ENCODE measurements at places on chromosomes 16 and 17.

DNA sequence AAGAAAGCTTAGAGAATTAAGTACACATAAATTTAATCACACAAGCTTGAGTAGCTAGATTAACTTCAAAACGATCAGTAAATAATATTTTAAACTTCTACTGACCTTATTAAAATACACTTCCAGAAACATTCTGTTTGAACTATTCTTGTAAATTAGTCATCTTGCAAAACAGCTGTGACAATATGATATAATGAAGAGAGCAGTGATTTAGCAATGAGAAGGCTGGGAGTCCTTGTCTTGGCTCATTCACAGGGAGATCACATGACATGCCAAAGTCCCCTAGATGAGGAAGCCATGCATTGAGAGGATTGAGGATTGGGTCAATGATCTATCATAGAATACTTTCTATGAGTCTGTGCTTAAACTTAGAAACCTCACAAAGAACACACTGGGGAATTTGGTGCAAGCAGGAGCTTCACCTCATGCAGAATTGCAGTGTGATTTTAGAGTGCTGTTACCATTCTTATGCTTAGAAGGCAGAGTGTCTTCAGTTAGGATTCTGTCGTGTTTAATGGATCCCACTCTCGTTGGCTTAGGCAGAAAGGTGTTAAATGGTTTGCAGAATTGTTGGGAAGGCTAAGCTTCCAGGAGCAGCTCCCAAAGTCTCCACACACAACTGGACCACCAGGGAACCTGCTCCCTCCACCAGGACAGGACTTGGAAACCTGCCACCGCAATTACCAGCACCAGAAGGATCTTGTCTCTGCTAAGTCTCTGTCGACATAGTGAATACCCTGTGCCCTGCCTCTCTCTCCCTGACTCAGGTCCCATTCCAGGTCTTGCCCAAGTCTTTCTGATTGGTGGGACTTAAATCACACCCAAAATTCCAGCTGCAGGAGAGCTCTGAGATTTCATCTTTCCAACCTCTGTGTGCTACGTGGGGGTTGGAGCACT lies 87.1 kb downstream of the USP22 start:
- DNase-seq, result no peak

- DNase-seq, result no peak
Observed at GRCh38 chr17:80166446-80166845, 3.4 kb upstream of the CARD14 start.

GRCh38 chr16:2194166-2194834 lies 2.1 kb downstream of the CASKIN1 start:
- no peak for DNase-seq

- no peak for DNase-seq
Observed at GRCh38 chr16:67539691-67540635, 11.3 kb downstream of the RIPOR1 start.

DNA sequence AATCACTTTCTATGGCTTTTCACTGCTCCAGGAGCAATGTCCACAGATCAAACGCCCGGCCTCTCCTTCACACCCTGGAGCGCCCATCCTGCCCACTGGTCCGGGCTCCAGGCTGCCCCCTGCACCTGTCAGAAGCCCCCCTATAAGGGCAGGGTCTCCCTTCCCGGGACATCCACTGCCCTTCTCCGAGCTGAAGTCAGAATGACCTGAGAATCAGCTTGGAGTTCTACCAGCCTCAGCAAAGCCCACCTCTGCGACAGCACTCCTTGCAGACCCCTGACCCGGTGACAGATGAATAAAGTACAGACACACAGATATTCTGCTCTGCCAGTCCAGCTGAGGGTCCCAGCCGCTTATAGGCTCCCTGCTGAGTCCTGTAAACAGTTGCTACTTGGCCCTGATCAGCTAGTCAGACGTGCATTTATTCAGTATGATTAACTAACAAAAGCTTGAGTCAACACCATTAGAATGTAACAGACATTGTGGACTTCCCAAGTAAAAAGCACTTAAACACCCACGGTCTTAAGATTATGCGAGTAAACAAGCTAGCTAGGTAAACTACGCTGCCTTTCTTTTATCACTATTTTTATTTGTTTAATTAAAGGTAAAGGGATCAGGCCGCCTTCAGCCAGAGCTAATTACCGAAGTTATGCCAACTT lies 4.8 kb downstream of the SLC7A5 start:
- no peak for DNase-seq

DNA sequence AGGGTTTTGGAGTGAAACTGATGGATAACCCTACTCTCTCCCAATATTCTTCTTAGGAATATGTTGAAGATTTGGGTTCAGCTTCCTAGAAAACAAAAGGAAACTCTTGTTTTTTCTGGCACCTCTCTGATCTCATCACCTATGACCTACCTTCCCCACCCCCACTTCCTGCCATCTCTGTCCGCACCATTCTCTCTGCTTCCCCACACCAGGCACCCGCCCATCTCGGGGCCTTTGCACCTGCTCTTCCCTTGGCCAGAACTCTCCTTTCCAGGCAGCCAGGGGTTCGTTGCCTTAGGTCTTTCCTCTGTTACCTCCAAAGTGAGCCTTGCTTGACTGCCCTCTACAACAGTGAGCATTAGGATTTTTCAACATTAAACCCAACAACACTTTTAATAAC lies 159.7 kb downstream of the IRX3 start:
- no peak for DNase-seq

GRCh38 chr16:87877942-87878507 lies 8.7 kb upstream of the SLC7A5 start:
- no peak for DNase-seq

DNA sequence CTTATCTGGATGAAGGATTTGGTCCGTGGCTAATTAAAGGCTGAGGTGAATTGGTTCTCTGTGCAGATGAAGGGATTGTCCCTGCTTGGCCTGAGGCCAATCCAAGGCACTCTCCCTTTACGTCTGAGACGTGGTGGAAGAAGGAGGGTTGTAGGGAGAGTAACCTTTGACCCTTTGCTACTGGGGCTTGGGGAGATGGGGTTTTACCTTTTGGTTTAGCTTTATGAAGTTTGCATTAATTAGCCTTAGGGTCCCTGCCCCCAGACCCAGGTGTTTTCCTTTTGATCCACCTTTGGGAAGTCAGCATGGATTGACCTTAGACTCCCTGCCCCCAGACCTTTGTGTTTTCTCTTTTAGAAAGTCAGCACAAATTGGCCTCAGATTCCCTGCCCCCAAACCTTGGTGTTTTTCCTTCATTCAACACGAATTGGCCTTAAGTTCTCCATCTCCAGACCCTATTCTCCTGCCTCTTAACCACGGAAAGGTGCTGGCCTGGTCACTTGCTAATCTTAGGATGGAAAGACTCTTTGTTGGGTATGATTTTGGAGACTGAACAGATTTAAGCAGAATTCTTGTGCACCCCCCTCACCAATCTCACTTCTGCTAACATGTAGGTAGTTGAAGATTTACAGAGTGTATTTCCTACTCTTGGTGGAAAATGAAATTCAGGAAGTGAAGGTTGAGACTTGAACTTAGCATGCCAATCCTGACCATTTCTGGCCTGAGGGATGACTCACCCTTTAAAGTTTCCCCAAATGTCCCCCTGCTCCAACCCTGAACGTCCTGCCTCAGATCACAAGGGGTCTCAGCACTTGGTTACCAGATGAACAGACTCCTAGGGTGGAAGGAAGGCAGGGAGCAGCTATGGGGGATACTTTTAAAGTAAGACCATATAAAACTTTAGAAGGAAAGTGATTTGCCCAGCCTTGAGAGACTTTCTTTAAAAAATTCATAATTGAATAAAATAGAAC lies 23.1 kb upstream of the MMD start:
- peak; percentile 79 for DNase-seq

- DNase-seq, result no peak
Observed at GRCh38 chr16:70808371-70808770, 7.4 kb upstream of the VAC14 start.

- DNase-seq, result no peak
Observed at GRCh38 chr17:34883106-34884000, 77.9 kb downstream of the CCT6B start.

GRCh38 chr17:43367737-43368242 lies 31.0 kb upstream of the ARL4D start:
- DNase-seq, result peak; percentile 89

- no peak for DNase-seq
Observed at GRCh38 chr16:69036399-69037091, 68.9 kb upstream of the HAS3 start.

GRCh38 chr16:31456988-31457360 lies 2.3 kb upstream of the ARMC5 start:
- no peak for DNase-seq

DNA sequence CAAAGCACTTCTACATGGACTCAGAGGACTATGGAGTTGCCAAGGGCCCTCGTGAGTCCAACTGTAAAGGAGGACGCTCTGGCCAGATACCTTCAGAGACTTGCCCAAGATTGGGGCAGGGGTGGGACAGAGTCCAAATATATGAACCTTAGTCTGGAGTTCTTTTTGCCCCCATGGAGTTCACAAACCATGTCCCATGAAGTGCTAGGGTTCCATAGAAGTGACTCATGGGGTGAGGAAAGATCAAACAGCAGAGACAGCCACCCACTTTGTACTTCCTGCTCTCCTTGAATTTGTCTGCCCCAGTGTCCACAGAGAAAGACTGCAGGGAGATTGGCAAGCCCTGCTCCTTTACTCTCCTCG lies 29.0 kb downstream of the SRL start:
- peak; percentile 76 for DNase-seq

- DNase-seq, result no peak
Observed at GRCh38 chr16:20950294-20950693, 49.7 kb downstream of the LYRM1 start.

GRCh38 chr17:2004435-2004952 lies 20.6 kb downstream of the RTN4RL1 start:
- no peak for DNase-seq

- no peak for DNase-seq
Observed at GRCh38 chr17:56149266-56150036, 3.8 kb upstream of the ANKFN1 start.

GRCh38 chr16:90077757-90078578 lies 837 bp upstream of the PRDM7 start:
- no peak for DNase-seq

- DNase-seq, result no peak
Observed at GRCh38 chr16:13262270-13263090, 361.1 kb downstream of the SHISA9 start.

- peak; percentile 77 for DNase-seq
Observed at GRCh38 chr17:59825533-59826322, 67.0 kb downstream of the TUBD1 start.

- DNase-seq, result no peak
Observed at GRCh38 chr16:2121853-2122252, 13.8 kb downstream of the PKD1 start.

GRCh38 chr16:54926166-54926838 lies 4.4 kb upstream of the IRX5 start:
- DNase-seq, result peak; percentile 76

DNA sequence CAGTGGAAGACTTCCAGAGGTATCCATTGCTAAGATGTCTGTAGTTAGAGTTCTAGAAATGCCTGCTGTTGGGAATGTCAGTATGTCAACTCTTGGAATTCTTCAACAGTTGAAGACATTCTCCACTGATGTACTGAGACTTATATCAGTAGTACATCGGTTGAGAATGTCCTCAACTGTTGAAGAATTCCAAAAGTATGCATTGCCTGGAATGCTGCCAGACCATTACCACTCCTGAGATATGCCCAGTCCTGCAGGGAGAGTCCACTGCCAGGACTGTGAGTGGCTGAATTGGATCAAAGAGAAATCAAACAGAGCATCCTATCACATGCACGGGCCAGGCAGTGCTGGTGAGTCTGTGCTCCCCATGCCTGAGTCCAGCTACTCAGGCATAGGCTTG lies 42.0 kb downstream of the IL21R start:
- peak; percentile 37 for DNase-seq

DNA sequence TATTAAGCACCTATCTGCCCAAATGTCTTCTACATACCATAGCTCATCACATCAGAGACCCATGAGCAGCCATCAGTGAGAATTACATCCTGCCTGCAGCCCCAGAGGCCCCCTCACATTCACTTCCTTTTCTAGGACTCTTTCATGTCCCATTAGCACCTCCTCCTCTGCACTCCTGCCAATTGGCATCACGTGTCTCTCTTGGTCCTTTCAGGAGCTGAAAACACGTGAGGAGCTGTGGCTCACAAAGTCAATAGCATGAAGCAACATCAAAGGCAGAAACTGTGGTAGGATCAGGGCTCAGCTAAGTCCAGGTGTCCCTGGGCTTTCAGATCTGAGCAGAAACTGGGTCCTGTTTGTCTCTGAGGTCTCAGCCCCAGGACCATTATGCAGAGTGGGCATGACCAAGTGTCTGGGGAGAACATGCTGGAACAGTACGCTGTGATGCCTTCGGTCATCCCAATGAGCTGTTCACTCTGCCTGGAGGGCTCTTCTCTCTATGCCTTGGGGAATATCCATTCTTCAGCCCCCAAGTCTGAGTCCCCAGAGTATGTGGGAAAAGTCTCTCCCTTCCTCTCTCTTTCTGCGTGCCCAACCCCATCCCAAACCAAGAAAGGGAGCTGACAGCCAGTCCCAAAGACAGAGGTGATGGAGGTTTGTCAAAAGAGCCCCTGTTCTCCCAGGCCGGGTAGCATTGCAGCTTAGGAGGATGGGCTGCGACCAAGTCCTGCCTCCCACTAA lies 457.0 kb upstream of the CDH5 start:
- DNase-seq, result no peak

DNA sequence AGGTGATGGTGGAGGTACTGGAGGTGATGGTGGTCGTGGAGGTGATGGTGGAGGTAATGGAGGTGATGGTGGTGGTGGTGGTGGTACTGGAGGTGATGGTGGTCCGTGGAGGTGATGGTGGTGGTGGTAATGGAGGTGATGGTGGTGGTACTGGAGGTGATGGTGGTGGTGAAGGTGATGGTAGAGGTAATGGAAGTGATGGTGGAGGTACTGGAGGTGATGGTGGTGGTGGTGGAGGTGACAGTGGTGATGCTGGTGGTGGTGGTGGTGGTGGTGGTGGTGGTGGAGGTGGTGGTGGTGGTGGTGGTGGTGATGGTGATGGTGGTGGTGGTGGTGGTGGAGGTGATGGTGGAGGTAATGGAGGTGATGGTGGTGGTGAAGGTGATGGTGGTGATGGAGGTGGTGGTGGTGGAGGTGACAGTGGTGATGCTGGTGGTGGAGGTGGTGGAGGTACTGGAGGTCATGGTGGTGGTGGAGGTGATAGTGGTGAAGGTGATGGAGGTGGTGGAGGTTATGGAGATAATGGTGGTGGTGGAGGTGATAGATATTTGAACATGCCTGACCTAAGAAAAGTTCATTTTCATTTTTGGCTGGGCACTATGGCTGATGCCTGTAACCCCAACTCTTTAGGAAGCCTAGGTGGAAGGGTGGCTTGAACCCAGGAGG lies 55.0 kb downstream of the RNF213 start:
- no peak for DNase-seq

GRCh38 chr16:50967827-50968612 lies 183.1 kb downstream of the SALL1 start:
- DNase-seq, result no peak

GRCh38 chr16:262121-262745 lies 13.5 kb downstream of the RGS11 start:
- no peak for DNase-seq

- no peak for DNase-seq
Observed at GRCh38 chr16:64253096-64253495, 868.8 kb downstream of the CDH11 start.

Data from foreskin fibroblast (primary cell).